Mammary epithelial cell (primary cell): ENCODE measurements at places on chromosomes 16 and 17. TPM values are rescaled to one million over a fixed set of nuclear protein-coding genes. Genes with fewer than 3 reads are reported as not detected.
A peak's percentile ranks its signal among the peaks of the same experiment; 100 is the strongest.

- DNase-seq = no peak
Measured at GRCh38 chr17:17745476-17746455, 64.5 kb downstream of the RAI1 start.

- DNase-seq = peak; percentile 77
Measured at GRCh38 chr17:48618256-48618896, 3.3 kb upstream of the HOXB8 start.

- DNase-seq = peak; percentile 98
Measured at GRCh38 chr17:50055426-50056216, at the start of gene ITGA3. Gene ITGA3, plus strand, starts transcription at chr17:50056110. Its CDS starts 330 bp downstream, at chr17:50056440.

GRCh38 chr17:17036524-17036998 lies 5.7 kb upstream of the MPRIP start:
- no peak for DNase-seq

GRCh38 chr16:85193115-85193493 lies 80.8 kb upstream of the CIBAR2 start:
- no peak for DNase-seq

GRCh38 chr16:19879241-19879792 lies 5.3 kb downstream of the GPRC5B start:
- peak; percentile 84 for DNase-seq

- no peak for DNase-seq
Measured at GRCh38 chr17:33910200-33910857, 344.8 kb upstream of the CCL2 start.

- no peak for DNase-seq
Measured at GRCh38 chr17:80354336-80354735, 60.6 kb upstream of the ENDOV start.

- DNase-seq = no peak
Measured at GRCh38 chr17:8143581-8144400, 8.4 kb downstream of the PER1 start.

- no peak for DNase-seq
Measured at GRCh38 chr16:12398029-12398682, 405.5 kb downstream of the CPPED1 start.

GRCh38 chr17:27356091-27356705 lies 62.3 kb downstream of the WSB1 start:
- no peak for DNase-seq

- no peak for DNase-seq
Measured at GRCh38 chr16:15498427-15499175, 64.2 kb downstream of the BMERB1 start.

DNA sequence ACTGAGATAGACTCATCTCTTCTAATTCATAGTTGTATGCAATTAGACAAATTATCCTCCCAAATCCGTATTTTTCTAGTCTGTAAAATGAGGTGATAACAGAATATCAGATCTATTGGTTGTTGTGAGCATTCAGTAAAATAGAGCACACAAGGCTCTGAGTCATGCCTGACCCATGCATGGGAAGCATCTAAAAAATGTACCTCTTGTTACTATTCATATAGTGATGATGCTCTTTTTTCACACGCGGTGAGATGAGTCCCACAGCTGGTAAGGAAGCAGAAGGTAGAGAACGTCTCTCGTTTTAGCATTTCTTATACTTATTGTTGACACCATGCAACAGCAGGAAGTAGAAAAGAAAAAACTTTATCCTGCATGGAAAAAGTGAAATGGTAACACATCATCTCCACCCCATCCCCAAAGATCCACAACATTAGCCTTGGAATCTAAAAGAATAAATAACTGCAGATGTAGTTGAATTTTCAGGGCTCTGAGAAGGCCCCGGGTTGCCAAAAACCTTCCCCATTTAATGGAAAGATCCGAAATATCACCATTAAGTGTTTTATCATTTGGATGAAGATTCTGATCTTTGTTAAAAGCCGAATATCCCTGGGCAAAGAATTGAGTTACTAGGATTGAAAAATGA lies 215.6 kb downstream of the TMEM114 start:
- no peak for DNase-seq

DNA sequence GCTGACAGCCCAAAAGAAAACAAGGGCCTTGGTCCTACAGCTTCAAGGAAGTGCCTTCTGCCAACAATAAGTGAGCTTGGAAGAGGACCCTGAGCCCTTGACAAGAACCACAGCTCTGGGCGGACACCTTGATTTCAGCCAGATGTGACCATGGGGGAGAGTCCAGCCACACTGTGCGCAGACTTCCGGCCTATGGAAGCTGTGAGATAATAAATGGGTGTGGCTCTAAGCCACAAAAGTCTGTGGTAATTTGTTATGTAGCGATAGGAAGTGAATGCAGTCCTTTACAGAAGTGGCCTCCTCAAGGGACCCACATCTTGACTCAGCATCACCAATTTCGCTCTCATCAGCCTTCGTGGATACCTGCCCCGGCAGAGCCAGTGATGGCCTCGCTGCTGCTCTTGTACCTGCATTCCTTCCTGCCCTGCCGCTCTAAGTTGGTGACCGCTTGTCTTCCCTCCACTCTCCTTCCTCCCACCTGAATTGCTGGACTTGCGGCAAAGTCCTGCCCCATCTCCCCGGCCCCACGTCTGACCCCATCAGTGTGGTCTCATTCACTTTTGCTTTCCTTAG lies 29.3 kb downstream of the PRSS54 start:
- no peak for DNase-seq

- peak; percentile 80 for DNase-seq
Measured at GRCh38 chr16:62225675-62226074, 189.4 kb upstream of the CDH8 start.

The NLRC5 gene
- 6.6 and 10.2 TPM in 2 replicates for total RNA-seq

- no peak for DNase-seq
Measured at GRCh38 chr16:69277413-69277812, 33.7 kb upstream of the VPS4A start.

- DNase-seq = no peak
Measured at GRCh38 chr16:1171854-1172428, 19.0 kb downstream of the CACNA1H start.

DNA sequence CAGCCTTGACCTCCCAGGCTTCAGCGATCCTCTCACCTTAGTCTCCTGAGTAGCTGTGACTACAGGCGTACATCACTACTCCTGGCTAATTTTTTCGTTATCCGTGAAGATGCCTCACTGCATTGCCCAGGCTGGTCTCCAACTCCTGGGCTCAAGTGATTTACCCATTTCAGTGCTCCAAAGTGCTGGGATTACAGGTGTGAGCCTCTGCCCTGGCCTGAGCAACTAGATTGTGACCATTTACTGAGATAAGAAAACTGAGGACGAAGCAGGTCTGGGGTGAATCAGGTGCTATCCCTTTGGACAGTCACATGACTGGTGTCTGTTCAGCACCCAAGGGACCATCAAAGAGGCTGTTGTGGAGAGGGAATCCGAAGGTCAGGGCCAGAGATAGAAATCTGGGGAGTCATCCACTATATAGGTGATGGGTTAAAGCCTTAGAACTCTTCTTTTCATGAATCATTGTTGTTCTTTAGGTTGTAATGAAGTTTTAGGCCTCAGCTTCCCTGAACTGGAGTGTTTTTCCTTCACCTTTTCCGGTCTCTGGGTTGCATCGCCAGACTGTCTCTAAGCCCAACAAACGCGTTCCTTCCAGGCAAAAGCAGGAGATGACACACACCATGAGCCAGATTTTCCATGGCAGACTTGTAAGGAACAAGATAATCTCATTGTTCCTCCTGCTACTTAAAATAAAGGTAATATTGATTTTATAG lies 62.5 kb downstream of the FTO start:
- no peak for DNase-seq

- no peak for DNase-seq
Measured at GRCh38 chr16:62638964-62639870, 603.0 kb upstream of the CDH8 start.

- no peak for DNase-seq
Measured at GRCh38 chr17:34862384-34862783, 98.9 kb downstream of the CCT6B start.

- no peak for DNase-seq
Measured at GRCh38 chr16:67763066-67763465, 43.3 kb downstream of the RANBP10 start.

GRCh38 chr16:10497132-10498101 lies 83.0 kb downstream of the EMP2 start:
- DNase-seq = peak; percentile 80

GRCh38 chr16:79598063-79598347 lies 2.5 kb downstream of the MAF start:
- no peak for DNase-seq

DNA sequence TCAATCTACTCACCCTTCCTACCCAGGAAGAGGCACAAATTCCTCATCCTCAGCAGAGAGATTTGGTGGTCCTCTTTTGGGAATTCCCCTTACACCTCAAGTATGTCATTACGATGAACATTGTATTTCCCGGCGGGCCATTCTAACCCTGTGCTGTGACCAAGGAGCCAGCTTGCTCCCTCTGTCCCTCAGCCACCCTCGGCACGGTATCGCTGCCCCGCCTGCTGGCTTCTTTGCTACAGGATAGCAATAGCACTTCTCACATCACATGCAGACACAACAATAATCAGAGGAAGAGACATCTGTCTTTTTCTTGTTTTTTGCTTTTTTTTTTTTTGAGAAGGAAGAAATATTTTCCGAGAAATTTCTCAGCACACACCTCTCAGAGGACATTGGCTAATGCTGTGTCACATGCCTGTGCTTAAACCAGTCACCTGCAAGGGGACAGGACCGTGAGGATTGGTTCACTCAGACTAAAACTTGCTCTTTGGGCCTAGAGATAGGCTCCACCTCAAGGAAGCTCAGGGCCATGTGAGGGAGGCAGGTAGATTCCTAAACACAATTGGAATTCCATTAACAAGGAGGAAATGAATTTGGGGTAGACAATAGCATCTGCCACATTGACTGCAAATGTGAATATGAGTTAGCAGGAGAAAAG lies 41.2 kb downstream of the TMC5 start:
- DNase-seq = no peak

The HEATR9 gene
- total RNA-seq = not detected in 2 replicates

The CACNG1 gene
- total RNA-seq = not detected in 2 replicates
